ENCODE measurements at places on chromosomes 2 and 18.

DNA sequence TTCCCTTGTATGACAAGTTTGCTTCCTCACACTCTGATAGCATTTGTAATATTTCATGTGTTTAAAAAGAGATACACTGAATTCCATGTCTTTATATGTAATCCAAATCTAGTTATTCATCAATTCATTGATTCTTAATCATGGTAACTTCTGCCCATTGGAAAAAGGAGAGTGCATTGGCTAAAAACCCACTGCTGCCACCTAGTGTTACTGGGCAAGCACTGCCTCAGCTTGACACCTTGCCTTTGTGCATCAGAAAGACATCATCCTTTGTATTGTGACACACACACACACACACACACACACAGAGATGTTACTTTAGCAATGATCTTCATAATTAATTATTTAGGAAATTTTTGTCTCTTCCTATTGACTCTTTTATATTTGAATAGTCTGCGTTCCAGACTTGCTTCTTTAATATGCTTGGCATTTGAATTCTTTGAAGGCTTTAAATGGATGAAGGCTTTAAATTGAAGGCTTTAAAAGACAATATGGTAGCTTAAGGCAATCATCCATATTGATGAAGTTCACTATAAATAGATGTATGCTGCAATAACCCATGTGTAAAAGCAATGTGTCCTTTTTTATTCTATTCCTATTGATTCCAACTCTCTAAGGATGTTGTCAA is 414.2 kb upstream of the CHST9 start:
- DNase-seq: peak; percentile 29

- peak; percentile 9 for DNase-seq
Observed at GRCh38 chr18:49921318-49921985, 108.1 kb upstream of the ACAA2 start.

- DNase-seq: no peak
Observed at GRCh38 chr18:64707052-64707451, 558.2 kb upstream of the LINC00305 start.

DNA sequence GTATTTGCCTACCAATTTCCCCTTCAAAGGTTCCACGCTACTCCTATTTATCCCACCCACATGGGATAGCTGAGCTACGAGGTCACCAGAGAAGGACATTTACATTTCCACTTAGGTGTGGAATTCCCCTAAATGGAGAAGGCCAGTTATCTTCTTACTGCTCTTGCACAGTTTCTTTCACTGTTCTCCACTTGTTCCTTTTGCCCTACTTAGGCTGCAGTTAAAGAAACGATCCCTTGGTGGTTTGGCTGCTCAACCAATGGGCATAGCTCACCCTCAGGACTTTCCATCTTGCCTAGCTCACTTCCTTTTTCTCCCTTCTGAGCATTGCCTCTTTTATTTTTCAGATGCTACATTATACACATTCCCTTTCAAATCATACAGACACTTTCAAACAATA is 11.2 kb upstream of the NABP1 start:
- DNase-seq: no peak

DNA sequence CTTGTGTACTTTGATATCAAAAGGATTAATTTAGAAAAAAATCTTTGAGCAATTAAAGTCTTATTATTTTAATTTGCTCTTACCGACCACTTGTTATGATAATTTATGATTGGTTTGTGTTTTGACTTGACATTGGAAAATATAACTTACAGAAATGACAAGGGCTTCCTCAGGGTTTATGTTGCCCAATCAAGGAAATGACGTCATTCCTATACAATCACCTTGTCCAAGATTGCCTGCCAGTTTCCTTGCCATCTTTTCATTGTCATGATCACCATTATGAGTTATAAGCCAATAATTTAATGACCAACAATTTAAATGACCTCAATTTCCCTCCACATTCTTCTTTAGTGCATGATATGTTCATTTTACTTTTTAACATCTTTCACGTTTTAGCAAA is 351.8 kb upstream of the TMEFF2 start:
- DNase-seq: no peak

DNA sequence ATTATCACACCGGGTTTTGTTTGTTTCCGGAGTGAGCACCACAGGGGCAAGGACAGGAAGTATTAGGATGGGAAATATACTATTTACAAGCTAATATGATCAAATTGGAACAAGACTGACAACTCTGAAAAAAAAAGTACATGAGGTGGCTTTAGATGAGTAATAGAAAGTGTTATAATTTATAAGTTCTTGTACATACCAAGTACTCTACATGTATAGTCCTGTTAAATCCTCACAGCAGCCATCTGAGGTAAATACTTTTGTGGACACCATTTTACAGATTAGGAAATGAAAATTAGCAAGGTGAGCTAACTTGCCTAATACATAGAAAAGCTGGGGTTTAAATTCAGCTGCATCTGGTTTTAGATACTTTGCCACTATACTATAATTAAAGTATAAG is 11.2 kb downstream of the FAP start:
- no peak for DNase-seq

GRCh38 chr18:79905993-79906392 is 45.5 kb downstream of the SLC66A2 start:
- no peak for DNase-seq

GRCh38 chr2:46650556-46651001 is 171.2 kb downstream of the TMEM247 start:
- DNase-seq: no peak

DNA sequence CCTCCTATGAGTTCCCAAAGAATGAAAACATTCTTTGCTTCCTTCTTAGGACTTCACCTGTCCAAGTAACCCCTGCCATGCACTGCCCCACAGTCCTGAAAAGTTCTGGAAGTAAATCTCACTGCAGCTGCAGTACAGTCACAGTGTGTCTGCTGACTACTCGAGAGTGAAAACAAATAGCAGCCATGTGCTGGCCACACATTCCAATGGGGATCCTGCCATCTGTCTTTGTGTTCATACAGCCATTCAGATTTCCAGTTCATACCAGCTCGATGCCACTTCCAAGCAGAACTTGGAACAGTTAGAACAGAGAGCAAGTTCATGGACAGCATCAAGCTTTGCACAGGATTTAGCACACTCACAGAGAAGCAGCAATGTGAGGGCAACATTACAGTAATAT is 629.9 kb upstream of the ACVR2A start:
- DNase-seq: no peak

- DNase-seq: no peak
Observed at GRCh38 chr2:105754994-105755393, 10.3 kb downstream of the NCK2 start.

DNA sequence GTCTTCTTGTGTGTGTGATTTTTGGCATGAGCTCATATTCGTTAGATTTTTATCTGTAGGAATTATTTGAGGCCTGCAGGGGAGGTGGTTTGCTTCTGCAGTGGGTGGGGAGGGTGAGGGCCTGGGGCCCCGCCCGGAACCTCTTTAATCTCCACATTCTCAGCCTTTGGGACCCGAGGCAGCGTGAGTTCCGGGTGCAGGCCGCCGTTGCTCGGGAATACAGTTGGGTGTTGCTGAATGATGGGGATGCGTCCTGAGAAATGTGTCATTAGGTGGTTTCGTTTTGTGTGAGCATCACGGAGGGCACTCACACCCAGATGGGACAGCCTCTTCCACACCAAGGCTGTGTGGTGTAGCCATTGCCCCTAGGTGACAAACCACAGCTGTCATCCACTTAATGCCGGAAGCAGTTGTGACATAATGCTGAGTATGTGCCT is 13.7 kb upstream of the GAL3ST2 start:
- DNase-seq: no peak

- peak; percentile 36 for DNase-seq
Observed at GRCh38 chr2:70647873-70648481, 94.4 kb upstream of the TGFA start.

GRCh38 chr2:166468124-166469024 is 25.7 kb downstream of the SCN7A start:
- no peak for DNase-seq

DNA sequence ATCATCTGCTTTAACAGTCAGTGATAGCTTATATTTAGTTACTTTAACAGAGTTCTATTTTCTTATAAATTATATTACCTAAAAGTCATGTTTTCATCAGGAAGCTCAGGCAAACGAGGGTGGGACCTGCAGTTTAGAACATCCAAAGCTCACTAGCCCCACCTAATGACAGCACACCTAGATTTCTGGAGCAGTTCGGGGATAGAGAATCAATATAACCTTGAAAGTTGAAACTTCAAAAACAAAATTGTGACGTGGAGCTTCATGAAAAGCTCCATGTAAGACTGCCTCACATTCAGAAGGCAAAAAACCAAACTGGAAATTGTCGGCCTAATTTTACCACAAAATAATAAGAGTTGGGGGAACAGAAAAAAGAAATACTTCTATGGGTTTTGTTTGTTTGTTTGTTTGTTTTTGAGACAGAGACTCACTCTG is 185.9 kb upstream of the CCDC150 start:
- DNase-seq: no peak

DNA sequence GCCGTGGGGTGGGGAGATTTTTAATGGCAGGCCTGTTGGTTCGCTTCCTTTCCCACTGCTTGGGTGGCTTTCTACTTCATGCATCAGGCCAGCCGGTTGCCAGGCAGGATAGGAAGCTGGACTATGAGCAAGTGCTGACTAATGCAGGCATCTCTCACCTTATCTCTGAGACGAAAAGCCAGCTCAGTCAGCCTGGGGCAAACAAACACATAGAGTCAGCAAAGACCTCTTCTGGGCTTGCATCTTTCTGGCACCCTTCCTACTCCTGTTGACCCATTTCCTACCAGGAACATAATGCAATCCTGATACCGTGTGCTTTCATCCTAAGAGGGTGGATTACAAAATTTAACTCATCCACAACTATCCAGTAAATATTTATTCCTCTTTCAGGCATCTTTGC is 416.6 kb upstream of the MEX3C start:
- DNase-seq: no peak

- DNase-seq: no peak
Observed at GRCh38 chr18:13619505-13620205, 106.7 kb downstream of the FAM210A start.

DNA sequence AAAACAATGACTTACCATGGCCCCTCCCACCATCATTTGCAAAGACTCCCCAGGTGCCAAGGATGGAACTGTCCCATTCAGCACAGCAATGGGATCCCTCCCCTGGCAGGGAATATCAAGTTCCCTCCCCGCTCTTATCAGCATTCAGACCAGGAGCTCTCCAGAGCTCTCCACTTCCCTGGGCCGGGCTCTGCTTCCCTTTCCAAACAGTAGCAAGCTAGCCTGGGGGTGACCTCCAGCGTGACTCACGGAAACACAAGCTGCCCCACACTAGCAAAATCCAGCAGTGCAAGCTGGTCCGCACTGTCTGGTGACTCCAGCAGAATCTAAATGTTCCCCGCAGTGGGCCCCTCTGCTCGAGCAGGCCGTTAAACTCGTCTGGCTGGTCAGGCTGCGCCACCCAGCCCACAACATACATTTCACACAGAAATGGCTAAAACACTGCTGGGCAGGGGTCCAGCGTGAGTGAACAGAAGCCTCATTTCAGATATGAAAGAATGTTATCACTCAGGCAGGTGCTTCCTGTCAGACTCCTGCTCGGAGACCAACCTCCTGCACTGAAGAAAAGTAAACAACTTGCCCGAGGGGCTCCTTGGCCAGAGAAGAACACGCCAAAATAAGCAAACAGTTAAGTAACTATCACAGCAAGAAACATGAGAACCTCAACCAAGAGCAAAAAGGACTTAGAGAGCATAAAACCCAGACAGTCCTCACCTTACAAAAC is 33.9 kb downstream of the STAT1 start:
- DNase-seq: peak; percentile 78

- no peak for DNase-seq
Observed at GRCh38 chr2:16625201-16625729, 40.4 kb downstream of the CYRIA start.

- no peak for DNase-seq
Observed at GRCh38 chr2:219054956-219055903, 5.5 kb downstream of the IHH start.

GRCh38 chr2:136247204-136247950 is 129.4 kb upstream of the CXCR4 start:
- no peak for DNase-seq

- DNase-seq: no peak
Observed at GRCh38 chr2:224025874-224026273, 13.2 kb downstream of the SERPINE2 start.

DNA sequence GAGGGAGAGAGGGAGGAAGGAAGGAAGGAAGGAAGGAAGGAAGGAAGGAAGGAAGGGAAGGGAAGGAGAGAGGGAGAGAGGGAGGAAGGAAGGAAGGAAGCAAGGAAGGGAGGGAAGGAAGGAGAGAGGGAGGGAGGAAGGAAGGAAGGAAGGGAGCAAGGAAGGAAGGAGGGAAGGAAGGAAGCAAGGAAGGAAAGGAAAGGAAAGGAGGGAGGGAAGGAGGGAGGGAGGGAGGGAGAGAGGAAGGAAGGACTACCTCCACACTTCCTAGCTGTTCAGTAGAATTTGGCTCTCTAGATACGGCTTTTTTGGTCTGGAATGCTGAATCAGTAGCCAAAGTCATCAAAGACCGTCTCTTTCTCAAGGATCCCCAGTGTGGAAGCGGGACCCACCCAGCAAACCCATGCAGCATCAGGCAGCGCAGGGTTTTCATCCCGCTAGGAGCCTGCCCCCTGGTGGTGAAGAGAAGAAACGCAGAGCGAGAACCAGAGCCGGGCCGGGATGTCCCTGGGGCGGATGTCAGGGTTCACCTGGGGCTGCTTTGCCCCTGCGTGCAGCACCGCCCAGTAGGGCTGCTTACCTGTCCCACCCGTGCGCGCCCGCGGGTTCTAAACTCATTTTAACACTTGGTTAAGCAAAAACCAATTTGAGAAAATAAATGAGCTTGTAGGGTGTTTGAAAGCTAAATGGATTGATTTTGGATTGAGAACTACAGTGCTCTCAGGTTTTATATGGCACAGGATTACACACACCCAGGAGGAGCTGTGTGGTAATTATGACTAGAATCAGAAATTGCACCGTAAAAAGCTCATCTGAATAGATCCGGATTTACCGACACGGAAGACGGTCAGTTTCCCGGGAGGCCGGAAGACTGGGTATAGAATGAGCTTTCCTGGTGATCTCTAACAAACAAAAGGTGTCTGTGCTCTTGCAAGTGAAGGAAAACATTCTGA is 48.1 kb upstream of the ARL4C start:
- peak; percentile 54 for DNase-seq

DNA sequence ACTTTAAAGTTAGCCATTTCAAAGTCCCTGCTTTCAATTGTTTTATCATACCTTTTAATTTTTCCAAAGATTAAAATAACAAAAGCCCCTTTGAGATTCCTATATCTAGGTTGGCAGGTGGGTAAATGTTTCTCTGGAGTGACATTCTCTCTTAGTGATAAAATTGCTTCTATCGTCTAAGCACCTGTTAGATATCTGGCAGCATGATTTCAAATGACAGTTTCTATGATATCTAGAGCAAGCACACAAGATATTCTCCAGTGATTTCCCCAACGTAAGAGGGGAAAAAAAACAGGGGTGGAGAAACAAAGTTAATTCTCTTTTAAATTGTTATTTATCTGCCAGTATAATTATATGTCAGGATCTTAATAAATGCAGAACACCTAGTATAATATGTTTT is 610.2 kb downstream of the DSC3 start:
- DNase-seq: no peak

- no peak for DNase-seq
Observed at GRCh38 chr2:197805715-197806633, 1.6 kb downstream of the PLCL1 start.

GRCh38 chr2:10048501-10049171 is 5.3 kb downstream of the KLF11 start:
- DNase-seq: peak; percentile 36
